ENCODE measurements at places on chromosomes 16 and 17.

DNA sequence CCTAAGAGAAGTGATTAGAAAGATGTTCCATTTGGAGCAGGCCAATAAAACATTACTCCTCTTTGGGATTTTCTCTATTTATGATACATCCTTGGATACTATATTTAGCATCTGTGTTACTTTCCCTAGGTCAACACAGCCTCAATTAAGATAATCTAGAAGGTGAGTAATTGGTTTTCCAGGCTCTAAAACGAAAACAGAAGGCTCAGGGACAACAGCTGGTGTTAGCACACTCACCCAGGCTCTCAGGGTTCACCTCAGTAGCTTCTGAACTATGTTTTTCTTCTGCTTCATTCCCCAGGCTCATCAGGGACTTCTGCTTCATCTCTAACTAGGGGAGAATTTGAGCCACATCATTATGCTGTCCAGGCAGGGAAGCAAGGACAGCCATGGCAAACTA, 76.6 kb downstream of the ZZEF1 start:
- DNase-seq: no peak

- DNase-seq: no peak
Measured at GRCh38 chr16:68273896-68274295, 9.6 kb downstream of the SLC7A6 start.

DNA sequence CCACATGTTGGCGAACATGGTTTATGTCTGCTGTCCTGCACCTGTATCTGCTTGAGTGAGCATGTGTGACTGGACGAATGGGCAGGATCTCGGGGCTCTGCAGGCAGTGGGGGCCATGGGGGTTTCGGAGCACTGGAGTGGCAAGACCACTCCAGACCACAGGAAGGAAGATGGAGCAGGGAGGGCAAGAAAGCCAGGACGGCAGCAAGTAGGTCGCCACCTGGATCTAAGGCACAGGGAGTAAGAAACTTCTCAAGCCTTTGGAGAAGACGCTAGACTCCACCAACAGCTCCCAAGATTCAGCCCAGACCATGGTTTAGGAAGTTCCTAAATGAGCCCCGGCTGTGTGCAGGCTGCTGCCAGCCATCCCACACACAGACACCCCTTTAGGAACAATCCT, 32.8 kb upstream of the C16orf95 start:
- no peak for DNase-seq

DNA sequence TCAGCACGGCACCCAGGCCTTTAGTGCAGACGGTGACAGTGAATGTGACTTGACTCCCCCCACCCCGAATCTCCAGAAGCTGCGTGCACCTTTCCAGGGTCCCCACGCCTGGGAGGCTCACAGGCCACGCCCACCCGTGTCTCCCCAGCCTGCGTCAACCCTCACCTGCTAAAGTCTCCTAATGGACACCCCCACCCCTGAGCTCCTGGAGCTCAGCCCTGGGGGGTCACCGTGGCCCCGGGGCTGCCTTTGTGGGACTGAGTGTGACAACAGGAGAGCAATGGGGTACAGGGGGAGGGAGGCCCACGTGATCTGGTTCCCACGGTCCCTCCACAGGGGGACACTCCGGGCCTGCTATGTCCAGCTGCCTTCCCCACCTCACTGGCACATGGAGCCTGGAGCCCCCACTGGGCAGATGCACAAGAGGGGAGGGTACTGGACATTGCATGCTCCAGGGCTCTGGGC, 7.4 kb upstream of the FASN start:
- DNase-seq: no peak

DNA sequence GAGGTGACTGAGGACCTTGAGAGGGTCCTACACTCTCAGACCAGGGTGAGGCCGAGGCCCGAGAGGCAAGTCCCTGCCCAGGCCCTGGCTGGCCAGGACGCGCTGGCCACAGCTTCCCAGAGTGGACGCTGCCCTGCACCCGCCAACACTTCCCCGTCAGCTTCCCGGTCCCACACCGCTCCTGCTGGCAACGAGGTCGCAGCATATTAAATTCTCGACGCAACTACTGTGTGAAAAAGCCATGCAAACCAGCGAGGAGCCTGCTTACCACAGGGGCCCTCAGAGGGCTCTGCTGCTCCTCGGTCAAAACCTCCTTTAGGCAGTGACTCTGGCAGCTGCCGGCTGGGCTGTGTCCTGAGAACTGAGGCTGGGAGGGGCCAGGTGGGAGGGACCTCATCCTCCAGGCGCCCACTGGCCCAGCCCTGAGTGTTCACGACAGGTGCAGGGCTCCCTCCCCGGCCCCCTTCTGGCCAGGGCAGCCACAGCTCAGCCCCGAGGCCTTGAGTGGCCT, 2.1 kb upstream of the TEX19 start:
- no peak for DNase-seq

DNA sequence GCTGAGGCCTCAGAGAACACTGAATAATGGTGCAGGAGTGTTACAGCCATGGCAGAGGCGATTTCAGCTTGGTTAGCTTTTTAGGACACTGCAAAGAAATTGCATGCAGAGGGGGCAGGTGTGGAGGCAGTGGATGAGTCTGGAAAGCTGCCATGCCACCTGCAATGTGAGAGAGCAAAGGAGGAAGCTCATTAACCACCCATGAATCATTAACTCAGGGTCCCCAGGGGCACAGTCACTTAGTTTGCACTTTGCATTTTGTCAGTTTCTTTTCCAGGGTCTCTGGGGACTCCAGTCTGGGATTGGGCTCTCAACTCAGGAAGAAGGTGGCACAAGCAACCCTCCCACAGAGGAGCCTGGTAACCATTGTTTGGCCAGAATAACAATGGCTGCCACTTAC, 132.9 kb downstream of the USP31 start:
- no peak for DNase-seq

All from AML-193 (cell line).